ENCODE measurements at places on chromosomes 3 and 15.
A peak's percentile ranks its signal among the peaks of the same experiment; 100 is the strongest.

DNA sequence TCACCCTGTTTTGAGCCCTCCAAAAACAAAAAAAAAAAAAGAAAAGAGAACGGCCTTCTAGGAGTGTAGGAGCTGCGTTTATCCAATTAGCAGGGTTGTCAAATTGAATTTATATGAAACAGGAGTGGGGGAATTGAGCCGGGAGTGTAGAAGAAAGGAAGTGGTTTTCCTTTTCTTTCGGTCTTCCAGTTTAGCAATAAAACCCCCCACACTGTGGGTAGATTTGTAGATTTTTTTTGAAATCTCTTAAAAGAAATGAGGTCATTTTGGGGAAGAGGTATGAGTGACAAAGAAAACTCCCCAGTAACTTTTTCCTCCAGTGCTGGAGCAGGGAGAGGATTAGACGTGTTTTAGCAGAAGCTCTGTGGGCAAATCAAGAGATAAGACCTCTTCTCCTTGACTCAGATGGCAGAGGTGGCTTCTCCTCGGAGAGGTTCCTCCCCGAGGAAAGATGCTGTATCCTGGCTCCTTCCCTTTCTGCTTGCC is 30.8 kb downstream of the BOC start:
- no peak for DNase-seq

GRCh38 chr3:9721015-9721699 is 10.4 kb upstream of the BRPF1 start:
- DNase-seq: no peak

- peak; percentile 11 for DNase-seq
Observed at GRCh38 chr3:133575086-133575485, 1.6 kb downstream of the CDV3 start.

DNA sequence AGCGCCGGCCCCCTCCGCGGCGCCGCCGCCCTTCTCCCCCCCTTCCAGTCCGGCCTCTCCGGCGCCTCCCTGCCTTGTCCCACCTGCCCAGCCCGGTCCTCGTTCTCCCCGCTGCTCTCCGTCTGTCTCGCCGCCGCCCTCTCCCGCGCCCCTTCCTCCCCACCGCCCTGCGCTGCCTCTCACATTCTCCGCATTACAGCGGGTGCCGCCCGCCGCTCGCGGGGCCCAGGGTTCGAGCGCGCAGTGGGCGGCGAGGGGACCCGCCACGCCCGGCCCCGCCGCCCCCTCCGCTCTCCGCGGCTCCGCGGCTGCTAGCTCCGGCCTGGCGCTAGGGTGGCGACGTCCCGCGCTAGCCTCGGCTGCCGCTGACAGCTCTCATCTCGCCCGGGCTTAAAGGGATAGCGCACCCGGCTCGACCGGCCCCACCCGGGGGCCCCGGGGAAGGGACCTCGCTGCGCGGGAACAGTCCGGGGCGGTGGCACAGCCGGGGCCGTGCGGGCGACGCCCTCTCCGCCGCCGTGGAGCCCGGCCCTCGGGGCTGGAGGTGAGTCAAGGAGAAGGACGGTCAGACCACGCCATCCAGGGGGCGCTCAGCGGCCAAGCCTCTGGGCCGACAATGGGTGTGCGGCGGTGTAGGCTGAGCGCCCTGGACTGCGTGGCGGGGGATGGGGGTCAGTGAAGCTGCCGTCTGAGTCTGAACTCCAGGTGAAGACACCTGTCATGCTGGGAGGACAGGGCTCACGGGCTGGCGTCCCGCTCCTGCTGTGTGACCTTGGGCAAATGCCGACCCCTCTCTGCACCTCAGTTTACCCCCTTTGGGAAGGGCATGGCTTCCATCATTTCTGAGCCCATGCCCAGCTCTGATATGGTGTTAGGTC is 187.4 kb upstream of the LINGO1 start:
- peak; percentile 84 for DNase-seq

DNA sequence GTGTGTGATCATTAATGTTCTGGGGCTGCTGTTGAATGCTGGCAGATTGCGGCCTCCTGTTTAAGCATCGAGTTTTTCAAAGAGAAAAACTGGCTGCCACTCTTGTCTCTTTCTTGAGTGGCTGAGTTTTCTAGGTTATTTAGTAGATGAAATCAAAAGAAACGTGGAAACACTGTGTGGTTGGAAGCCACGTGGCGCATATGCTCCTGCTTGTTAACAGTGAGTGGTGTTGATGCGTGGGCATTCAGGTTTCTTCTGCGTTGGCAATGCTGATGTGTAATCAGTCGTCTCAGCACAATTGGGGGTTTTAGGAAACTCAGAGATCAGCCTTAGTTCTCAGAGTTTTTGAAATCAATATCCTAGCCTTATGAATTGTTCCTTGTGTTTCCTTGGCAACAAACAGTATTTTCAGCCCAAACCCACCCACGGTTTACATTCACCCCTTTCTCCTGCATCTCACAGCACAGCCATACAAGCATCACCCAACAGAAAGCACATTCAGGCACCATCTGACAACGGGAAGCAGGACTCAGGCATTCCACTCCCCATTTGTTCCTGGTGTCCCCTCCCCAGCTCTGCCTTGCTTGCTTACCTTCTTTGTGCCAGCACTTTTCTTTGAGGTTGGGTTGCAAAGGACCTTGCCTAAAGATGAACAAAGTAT is 74.7 kb downstream of the SEC22A start:
- DNase-seq: no peak

DNA sequence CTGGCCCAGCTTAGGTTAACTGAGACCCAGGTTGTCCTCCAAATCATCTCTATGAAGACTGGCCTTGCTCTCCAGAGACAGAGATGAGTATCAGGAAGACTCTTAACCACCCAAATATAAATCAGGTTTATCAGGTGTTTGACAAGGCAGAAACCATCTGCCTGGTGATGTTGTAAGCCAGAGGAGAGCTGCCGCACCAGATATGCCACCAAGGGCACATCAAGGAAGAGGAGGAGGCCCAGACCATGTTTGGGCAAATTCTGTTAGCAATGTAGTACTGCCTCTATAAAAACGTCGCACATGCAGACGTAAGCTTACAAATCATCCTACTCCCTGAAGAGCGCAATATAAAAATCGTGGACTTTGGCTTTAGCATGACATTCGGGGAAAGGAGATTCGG is 21.0 kb upstream of the RPL32 start:
- DNase-seq: no peak

DNA sequence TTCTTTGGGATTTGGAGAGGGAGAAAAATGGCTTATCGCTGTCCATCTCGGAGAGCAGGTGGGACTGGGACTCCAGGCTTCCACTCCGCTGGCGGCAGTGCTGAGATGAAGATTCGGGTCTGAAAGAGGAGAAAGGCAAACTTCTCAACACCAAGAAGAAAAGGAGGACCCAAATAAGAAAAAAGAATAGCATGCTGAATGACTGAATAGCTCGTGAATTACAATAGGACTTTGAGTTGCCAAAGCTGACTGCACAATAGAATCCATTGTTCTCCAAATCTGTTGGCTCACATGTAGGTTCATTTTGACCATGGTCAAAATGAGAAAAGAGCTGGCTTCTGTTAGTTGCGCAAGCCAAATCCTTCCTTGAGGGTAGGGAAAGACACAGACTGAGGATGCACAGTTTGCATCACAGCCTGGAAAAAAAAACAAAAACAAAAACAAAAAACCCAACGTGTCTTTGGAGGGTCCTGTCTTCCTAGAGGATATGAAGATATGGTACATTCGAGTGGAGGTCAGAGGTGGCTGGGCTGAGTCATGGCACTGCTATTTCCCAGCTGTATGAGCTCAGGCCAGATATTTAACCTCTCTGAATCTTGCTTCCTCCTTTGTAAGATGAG is 59.3 kb upstream of the LMOD3 start:
- DNase-seq: peak; percentile 79

DNA sequence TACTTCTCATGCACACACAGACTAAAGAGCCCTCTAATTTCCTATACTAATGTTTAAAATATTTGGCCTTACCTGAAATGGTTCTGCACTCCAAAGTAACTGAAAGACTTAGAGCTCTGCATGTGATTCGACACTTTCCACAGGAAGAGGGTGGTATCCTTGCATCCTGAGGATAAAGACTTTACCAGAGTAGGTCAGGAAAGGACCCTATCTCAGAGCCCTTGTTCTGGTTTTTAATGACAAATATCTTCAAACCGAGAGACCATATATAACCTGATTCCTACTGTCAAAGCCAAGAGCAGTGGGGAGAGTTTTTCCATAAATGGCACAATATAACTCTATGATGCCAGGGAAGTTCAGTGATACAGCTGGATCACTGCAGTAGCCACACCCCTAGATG is at the start of gene GP5:
GP5 (minus strand) TSS at position 101 of the 400 bp plus-strand sequence. CDS start 984 bp downstream, outside the sequence.
- DNase-seq: no peak

DNA sequence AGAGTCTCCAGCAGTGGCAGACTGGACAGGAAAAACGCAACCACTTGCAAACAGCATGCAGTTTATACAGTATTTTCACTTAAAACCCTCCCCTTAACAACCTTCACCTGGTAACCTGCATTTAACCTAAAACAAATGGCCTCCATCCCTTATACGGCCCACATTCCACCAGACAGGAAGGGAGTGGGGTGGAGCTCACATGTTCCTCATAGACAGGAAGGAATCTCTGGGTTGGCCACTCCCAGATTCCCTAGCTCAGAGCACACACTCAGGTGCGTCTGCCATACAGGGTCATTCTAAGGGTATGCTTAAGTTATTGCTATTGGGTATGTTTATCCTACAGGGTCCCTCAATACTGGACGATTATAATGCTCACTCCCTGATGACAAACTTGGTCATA is 16.8 kb upstream of the ABHD2 start:
- DNase-seq: no peak

GRCh38 chr3:33358172-33358781 is 81.0 kb downstream of the FBXL2 start:
- DNase-seq: no peak

DNA sequence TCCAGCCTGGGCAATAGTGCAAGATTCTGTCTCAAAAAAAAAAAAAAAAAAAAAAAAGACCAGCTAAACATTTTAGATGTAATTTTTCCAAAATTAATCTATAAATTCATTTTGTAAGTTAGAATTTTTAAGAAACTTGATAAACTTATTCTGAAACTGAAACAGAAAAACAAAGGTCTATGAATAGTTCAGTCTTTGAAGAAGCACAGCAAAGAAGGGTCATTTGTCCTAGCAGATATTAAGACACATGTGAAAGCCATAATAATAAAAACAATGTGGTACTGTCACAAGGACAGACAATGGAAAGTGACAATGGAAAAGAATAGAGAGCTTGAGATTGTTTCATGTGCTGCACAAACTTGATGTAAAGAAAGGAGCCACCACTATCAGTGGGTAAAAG is 29.0 kb upstream of the PRSS50 start:
- no peak for DNase-seq

- DNase-seq: no peak
Observed at GRCh38 chr3:134621854-134622253, 29.0 kb downstream of the KY start.

DNA sequence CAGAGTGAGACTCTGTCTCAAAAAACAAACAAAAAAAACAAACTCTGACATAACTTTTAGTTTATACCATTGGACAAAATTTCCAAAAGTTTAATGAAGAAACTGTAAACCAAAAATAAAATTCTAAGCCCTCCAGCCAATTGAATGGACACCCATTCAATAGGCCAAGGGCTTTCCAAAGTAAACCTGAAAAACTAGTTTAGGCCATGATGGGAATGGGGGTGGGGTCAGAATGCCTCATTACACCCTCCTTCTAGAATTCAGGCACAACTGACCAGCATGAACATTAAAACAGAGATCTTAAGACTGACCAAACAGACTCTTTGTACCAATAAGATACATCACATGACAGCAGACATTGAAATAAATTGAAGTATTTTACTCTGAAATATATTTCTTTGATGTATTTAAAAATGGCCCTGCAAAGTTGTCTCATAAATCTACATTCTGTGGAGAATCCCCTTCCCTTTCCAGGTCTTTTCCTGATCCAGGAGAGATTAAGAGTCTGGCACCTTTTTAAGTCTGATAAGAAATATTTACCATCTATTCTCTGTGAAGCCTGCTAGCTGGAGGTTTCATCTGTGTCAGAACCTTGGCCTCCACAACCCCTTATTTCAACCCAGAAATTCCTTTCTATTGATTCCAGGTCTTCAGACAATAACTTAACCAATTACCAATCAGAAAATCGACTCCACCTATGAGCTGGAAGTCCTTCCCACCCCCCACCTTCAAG is 15.7 kb downstream of the THOC7 start:
- DNase-seq: peak; percentile 63

DNA sequence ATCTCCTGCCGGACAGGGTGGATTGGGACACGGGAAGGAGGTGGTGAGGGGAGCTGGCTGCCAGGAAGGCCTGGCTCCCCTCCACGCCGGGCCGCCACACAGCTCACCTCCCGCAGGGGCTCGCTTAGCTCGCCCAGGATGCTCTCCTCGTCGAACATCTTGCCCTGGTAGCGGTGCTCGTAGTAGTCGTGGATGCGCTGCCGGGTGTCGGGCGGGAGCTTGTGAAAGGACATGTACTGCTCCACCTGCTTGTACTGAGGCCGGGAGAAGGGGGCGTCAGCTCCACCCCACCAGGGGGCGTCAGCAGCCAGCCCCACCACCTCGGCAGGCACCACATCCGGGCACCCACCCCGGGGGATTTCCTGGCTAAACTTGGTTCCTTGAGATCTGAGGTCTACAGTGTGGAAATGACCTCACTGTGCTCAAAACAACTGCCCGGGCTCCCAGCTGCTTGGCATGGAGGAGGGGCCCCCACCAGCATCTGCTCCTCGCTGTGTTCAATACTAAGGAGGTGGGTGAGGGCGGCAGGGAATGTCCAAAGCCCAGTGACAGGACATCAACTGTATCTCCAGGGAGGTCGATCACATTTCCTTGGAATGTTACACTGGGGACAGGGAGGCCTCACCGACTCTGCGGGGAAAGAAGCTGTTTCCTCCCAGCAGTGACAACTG is 43.4 kb downstream of the HCN4 start:
- peak; percentile 59 for DNase-seq

GRCh38 chr3:130457671-130458070 is 59.3 kb upstream of the COL6A6 start:
- no peak for DNase-seq

- no peak for DNase-seq
Observed at GRCh38 chr3:134260987-134261386, 10.3 kb upstream of the RYK start.

DNA sequence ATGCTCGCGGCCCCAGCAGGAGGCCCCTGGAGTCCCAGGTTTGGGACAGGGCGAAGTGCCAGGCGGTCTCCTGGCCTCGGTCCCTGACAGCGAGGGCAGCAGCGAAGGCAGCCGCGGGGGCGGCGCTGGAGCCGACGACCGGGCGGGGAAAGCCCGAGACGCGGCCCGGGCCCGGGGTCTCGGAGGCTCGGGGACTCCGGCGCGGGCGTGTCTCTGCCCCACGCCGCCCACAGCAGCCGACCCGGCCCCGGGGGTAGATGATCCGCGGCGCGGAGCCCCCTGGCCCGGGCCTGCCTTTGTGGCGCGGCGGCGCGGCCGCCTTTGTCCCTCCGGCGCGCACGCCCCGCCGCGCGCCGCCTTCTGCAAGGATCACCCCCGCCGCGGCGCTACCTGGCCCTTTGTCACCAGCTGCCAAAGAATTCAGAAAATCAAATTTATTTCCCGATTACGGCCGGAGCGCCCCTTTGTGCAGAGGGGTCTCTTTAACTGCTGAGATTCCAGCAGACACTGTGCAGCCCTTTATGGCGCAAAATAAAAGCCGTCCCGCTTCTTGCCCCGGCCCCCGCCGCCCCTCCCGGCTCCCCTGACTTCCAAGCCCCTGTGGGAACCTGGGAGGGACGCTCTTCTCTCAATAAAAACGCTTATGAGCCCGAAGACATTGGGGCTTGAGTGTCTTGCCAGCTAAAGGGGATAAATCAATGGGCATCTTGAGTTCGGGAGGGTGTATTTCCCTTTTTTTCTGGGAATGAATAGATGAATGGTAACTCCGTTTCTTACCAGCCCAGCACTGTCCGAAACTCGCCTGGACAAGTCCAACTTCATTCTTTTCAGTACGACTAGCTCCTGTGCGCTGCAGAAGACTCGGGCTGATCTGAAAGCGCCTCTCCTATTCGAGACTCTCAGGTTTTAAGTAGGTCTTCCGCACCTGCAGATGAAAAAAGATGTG is 68.4 kb downstream of the HES1 start:
- peak; percentile 77 for DNase-seq
